ENCODE measurements at places on chromosomes 3 and 15. TPM values are rescaled to one million over a fixed set of nuclear protein-coding genes. Genes with fewer than 3 reads are reported as not detected.

Gene ACKR2
- total RNA-seq, result 1.5 TPM

GRCh38 chr3:45109771-45110508 lies 36.2 kb downstream of the CDCP1 start:
- no peak for DNase-seq

GRCh38 chr15:84929795-84930603 lies 45.5 kb downstream of the SLC28A1 start:
- DNase-seq, result no peak

Gene SERPINI2
- total RNA-seq, result not detected

GRCh38 chr15:91921843-91922198 lies 68.3 kb downstream of the SLCO3A1 start:
- DNase-seq, result peak; percentile 38

GRCh38 chr15:59941612-59942011 lies 62.5 kb upstream of the FOXB1 start:
- DNase-seq, result no peak

Gene GPR27
- under 0.01 TPM for total RNA-seq

Gene INSYN1
- total RNA-seq, result 11.2 TPM

DNA sequence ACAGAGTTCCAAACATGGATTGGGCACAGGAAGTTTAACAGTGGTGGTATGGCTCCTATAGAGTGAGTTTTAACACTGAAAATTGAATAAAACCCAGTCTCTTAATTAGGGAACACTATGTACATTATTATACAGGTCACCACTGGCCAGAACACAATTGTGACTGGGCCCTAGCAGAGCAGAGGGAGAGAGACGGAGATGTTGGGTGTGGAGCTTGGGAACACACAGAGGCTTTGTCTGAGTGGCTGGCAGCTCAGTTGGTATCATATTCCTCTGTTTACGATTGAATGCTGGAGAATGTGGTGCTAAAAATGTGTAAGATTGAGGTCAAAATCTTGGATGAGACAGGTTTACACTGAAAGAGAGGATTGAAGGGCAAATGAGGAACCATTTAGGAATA lies 6.8 kb upstream of the MOBP start:
- DNase-seq, result no peak

DNA sequence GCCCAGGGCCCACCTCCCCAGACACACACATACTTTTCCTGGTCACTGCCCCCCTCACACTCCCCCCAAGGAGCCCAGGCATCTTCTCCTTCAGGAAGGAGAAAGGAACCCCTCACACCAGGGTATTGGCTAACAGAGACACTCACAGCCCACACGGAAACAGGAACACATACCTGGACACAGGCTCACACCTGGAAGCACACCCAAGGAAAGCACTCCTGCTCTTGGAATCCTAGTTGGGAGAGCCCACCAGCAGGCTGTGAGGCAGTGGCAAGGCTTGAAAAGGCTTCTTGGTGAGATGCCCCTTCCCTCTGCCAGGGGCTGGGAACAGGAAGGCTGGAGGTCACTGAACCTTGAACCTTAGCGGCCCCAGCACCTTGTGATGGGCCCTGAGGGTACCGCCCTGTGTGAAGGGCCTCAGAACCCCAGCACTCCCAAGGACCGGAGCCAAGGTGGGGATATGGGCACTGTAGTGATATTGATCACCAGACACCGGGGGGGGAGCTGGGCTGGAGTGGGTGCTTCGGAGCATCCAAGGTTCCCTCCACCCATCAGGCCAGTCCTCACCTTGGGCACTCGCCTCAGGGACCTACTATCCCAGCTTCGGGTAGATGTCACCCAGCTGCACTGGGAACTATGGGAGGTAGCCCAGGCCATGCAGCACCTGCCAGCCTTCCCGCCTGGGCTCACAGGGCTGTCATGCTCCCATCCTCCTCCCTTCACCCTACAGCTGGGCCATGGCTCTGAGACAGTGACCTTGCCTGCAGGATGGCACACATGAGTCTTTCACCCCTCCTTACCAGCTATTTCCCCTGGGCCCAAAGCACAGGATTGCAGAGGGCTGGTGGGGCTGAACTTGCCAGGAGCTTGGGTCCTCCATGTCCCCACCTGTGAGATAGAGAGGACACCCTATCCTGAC lies 16.4 kb downstream of the MYL3 start:
- no peak for DNase-seq

- DNase-seq, result no peak
These were observed 27.7 kb downstream of the ABHD17C start for GRCh38 chr15:80722811-80723210.

DNA sequence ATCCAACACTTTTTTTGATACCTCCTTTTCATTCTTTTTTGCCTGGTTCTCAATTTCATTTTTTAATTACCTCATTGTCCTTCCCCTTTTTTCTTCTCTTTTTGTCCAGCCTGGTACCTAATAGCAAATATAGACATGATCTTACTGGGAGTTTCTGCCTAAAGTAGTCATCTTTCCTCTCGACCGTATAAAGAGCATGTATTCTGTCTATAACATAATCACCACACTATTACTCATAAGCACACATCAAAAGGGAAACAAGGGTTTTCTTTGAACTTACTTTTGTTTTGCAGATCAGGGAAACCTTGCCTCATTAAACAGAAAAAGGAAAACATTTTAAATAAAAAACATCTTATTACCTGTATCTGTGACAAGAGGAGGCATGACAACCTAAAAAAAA lies 33.0 kb downstream of the FAM98B start:
- DNase-seq, result no peak

Gene WDR72
- total RNA-seq, result 0.59 TPM

Gene LDHAL6B
- not detected for total RNA-seq

DNA sequence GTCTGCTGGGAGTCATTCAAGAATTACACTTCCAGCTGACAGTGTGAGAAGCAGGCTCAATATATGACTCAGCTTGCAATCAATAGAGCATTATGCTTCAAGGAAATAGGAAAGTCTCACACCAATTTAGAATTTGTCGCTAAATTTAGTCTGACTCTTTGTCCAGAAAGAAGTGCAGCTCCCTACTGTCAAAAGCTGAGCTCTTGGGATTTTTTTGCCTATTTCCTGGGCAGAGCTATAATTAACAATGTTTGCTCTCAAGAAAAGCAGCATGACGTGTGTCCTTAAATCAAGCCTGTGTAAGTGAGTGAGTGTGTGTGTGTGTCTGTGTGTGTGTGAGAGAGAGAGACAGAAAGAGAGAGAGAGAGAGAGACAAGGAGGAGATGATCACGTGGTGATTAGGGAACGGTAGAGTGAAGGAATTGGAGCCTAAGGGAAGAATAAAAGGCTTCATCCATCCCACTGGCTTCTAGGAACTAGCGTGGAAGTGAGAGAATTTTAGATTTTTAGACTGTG lies 16.4 kb upstream of the SLC35G2 start:
- DNase-seq, result peak; percentile 17

GRCh38 chr3:160948273-160948672 lies 156.9 kb downstream of the B3GALNT1 start:
- no peak for DNase-seq

DNA sequence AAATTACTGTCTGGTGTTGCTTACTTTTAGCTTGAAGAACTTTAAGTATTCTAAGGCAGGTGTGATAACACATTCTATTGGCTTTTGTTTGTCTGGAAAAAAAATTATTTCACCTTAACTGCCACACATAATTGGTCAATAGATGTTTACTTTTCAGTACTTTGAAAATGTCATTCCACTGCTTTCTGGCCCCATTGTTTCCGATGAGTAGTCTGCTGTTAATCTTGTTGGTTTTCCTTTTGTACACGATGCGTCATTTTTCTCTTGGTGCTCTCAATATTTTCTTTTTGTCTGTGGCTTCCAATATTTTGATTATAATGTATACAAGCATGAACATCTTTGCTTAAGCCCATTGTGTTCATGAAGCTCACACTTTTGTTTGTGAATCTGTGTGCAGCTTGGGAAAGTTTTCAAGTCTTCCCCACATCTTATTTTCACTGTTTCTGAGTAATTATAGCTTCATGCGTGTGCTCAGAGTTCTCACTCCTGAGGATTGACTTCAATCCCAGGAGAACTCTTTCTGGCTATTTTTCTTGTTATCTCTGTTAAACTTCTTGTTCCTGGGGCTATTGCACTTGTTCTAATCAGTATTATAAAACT lies 664.7 kb downstream of the IGSF11 start:
- no peak for DNase-seq

Gene ELL3
- total RNA-seq, result 9.6 TPM

Gene DPPA4
- total RNA-seq, result not detected

Gene UCN2
- 0.49 TPM for total RNA-seq

Gene IL17RD
- total RNA-seq, result 19.0 TPM

Gene PAQR5
- total RNA-seq, result not detected

DNA sequence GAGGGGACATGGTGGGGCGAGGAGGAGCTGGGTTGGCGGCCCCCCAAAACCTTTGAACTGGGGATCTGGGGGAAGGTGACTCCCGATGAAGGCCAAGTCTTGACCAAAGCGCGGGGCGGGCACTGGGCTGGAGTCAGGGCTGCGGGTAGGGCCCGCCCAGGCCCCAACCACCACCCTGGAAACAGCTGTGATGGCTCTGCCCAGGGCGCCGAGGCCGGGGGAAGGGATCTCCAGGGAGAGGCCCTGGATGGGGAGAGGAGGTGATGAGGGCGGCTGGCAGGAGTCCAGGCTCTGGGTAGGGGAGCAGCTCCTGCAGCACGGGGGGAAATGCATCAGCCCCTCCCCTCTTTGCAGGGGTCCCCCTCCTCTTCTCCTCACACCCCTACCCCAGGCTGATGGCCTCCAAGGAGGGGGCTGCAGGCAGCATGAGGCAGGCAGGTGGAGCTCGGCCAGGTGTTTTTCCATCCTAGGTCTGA lies 5.9 kb upstream of the C15orf39 start:
- DNase-seq, result peak; percentile 33

- DNase-seq, result no peak
These were observed 316.7 kb upstream of the TBL1XR1 start for GRCh38 chr3:177513815-177514610.

DNA sequence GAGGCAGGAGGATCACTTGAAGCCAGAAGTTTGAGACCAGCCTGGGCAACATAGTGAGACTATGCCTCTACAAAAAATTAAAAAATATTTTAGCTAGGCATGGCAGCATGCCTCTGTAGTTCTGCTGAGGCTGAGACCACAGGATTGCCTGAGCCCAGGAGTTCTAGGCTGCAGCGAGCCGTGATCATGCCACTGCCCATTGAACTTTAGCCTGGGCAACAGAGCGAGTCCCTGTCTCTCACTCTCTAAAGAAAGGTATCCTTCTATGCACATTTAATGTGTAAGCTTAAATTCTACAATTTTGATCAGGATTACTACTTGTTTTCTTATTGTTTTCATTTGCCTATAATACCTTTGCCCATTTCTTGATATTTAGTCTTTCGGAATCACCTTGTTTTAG lies 26.8 kb downstream of the GALK2 start:
- no peak for DNase-seq

Gene SERPINI1
- total RNA-seq, result 9.2 TPM

- DNase-seq, result no peak
These were observed 17.5 kb downstream of the MYO5C start for GRCh38 chr15:52278135-52278534.

DNA sequence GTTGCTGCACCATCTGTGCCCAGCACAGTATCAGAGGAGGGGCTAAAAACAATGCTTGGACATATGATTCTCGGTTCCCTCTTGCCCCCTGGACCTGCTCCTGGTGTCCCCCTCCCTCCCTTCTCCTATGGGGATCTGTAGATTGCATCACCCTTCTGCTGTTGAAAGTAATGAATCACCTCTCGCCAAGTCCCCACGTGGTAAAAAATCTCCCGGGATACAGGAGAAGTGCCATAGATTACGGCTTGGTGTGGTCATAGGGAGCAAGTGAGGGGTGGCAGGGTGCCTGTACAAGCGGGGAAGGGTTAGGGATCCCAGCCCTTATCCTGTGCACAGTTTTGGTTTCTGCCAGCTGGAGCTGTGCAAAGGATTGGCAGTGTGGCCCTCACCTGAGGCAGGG lies 37.7 kb downstream of the AMOTL2 start:
- DNase-seq, result peak; percentile 38

Gene TGM5
- not detected for total RNA-seq

- no peak for DNase-seq
These were observed 216.6 kb upstream of the PRICKLE2 start for GRCh38 chr3:64441861-64442260.

DNA sequence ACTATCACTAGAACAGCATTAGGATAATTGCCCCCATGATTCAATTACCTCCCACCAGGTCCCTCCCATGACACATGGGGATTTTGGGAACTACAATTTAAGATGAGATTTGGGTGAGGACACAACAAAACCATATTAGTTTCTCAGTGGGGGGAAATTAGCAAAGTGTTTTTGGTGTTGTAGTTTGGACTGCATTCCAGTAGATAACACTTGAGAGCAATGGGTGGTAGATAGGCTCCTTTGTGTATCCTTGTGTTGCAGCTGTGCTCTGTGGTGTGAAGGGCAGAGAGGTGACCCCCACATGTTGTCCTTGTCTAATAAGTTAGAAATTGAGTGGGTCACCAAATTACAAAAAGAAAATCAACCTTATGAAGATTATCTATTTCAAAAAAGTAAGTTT lies 223.8 kb downstream of the SATB1 start:
- DNase-seq, result no peak

- no peak for DNase-seq
These were observed 62.9 kb downstream of the KLF13 start for GRCh38 chr15:31389576-31389975.

DNA sequence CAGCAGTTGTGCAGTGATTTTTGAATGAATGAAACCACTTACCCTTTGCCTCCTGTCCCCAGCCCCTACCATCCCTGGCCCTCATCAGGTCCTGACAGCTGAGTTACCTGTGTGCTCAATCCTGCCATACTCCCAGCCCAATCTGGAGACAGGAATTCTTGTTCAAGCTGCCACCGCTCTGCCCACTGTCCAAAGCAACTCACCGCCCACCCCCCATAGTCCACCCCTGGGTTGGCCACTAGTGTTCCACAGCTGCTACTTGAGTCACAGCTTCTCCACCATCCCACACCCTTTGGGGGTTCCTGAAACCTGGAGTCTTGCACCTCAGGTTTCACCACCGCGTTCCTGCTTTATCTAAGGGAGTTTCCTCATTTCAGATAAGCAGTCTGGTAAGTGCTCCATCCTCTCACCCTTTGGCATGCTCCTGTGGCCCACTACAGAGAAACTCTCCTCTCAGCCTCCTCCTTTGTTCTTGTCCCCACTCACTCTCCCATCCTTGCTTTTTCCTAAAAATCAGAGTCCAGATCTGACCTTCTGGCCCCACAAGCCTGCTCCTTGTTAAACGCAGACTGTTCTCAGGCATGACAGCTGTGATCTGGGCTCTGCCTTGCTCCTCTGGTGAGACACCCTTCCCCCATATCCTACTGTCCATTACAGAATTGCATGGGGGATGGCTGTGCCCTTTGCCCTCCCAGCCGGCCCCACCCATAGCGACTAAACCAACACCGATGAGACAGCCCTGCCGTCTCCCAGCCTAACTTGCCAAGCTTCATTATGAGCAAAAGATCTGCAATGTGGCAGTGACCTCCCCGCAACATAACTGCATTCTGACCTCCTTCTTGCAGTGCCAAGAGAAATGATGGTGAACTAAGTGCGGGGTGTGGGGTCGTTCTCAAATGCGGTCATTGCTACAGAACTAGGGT lies 50.0 kb downstream of the CYP19A1 start:
- no peak for DNase-seq

GRCh38 chr3:194014756-194015155 lies 121.2 kb upstream of the HES1 start:
- DNase-seq, result no peak
